ENCODE measurements at places on chromosomes 16 and 17.

GRCh38 chr16:5041600-5042133 is 7.9 kb upstream of the NAGPA start:
- peak; percentile 65 for DNase-seq

- DNase-seq, result no peak
These were observed 10.3 kb downstream of the ITGAX start for GRCh38 chr16:31365131-31365865.

DNA sequence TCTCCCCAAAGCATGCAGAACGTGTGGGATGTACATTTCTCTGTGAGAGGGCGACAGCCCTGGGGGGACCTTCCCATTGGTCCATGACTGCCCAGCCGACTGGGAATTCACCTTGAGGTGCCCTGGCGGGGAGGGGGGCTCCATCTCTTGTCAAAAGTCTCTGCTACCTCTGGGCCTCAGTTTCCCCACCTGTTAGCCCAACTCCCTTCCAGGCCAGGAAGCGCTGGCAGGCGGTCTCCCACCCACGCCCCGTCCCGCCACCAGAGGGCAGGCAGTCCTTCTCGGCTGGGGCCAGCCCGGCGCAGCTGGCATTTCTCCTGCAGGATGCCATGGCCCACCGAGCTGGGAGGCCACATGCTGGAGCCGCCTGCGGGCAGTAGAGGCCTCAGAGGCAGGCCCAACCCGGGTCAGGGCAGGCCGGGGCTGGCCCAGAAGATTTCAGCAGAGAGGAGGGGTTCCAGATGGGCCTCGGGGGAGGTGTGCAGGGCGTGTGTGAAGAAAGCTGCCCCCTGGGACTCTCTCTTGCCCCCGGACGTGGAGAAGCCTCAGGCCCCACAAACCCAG is 16.6 kb downstream of the CD7 start:
- peak; percentile 43 for DNase-seq

DNA sequence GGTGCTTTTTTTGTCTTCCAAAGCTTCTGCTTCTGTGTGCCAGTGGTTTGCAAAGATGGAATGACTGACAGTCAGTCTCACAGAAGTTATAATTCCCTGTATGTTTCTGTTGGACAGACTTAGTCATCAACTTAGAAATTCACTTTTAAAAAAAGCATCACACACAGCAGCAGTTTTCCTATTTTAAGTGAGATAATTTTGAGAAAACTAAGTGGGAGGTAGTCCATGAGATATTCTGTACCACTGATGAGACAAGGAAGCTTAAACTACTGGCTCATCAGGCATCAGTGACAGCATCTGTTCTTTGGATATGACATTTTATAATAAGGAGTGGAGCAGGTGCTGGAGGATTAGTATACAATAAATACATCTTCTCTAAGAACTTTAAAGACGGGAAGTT is 20.0 kb downstream of the CNP start:
- DNase-seq, result no peak

- no peak for DNase-seq
These were observed 38.8 kb upstream of the ENPP7 start for GRCh38 chr17:79691931-79692330.

GRCh38 chr16:50808929-50809538 is 67.1 kb downstream of the CYLD start:
- DNase-seq, result no peak

- no peak for DNase-seq
These were observed 51.4 kb downstream of the MFSD11 start for GRCh38 chr17:76789235-76789788.

GRCh38 chr17:50044483-50044882 is 11.4 kb upstream of the ITGA3 start:
- no peak for DNase-seq

GRCh38 chr17:13351046-13351445 is 250.7 kb downstream of the HS3ST3A1 start:
- DNase-seq, result peak; percentile 88

DNA sequence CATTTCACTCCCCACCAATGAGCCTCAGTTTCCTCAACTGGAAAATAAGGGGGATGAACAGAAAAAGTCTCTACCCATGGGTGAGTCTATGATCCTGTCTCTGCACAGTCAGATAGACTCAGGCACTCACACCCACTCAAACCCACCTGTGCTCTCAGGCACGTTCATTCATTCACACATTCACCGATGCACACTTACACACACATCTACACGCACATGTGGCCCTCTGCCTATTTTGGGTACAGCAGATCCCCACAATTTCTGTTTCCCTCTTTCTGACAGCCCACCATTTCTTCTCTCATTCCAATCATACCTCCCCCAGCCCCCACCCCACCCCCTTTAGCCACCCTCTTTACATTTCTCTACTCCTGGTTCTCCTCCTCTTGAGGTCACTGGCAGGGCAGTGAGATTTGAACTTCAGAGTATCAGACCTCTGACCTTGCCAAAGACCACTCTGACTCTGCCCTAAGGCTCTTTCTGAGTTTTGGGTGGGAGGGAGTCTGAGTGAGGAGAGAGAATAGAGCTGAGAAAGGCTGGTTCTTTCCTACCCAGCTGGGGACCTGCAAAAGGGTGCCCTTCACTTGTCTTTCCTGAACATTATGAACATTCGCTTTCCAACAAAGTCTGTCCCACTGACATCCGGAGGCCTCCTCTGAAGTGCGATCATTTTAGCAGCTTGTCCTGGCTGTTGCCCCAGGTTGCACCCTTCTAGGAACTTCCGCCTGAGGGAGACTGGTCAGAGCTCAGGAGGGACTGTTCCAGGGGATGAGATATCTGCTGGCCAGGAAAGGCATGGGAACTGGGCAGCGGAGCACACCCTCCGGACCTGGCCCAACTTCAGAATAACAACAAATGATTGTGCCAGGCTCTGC is 10.1 kb upstream of the COL1A1 start:
- peak; percentile 75 for DNase-seq

DNA sequence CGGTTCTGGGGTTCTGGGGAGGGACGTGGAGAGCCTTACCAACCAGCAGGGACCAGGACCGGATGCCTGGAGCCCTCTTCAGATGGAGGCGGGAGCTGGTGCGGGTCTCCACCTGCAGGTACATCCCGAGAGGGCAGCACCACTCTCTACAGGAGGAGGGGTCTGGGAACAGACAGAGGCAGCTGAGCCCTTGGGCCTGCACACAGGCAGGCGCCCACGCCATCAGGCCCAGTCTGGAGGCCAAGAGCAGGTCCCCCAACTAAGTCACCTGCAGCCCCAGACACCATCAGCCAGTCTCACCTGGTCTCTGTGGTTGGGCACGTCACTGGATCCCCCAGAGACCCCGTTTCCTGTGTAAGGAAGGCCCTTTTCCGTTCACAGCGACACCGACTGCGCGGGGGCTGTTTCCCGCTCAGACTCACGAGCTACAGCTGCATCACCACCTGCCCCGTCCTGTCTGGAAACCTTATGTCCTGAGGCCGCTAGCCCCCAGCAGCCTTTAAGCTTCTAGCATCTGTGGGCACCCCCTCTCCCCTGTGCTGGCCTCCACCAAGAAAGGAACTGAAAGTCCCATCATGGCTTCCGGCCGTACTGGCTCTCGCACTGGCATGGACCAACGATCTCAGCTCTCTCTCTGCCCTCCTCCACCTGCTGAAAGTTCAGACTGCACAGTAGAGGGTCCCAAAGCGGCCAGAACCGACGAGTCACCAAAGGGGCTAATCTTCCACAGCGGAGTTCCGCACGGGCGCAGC is 1.2 kb downstream of the CYBC1 start:
- DNase-seq, result no peak

GRCh38 chr17:2693561-2694380 is 17.8 kb downstream of the CLUH start:
- no peak for DNase-seq

DNA sequence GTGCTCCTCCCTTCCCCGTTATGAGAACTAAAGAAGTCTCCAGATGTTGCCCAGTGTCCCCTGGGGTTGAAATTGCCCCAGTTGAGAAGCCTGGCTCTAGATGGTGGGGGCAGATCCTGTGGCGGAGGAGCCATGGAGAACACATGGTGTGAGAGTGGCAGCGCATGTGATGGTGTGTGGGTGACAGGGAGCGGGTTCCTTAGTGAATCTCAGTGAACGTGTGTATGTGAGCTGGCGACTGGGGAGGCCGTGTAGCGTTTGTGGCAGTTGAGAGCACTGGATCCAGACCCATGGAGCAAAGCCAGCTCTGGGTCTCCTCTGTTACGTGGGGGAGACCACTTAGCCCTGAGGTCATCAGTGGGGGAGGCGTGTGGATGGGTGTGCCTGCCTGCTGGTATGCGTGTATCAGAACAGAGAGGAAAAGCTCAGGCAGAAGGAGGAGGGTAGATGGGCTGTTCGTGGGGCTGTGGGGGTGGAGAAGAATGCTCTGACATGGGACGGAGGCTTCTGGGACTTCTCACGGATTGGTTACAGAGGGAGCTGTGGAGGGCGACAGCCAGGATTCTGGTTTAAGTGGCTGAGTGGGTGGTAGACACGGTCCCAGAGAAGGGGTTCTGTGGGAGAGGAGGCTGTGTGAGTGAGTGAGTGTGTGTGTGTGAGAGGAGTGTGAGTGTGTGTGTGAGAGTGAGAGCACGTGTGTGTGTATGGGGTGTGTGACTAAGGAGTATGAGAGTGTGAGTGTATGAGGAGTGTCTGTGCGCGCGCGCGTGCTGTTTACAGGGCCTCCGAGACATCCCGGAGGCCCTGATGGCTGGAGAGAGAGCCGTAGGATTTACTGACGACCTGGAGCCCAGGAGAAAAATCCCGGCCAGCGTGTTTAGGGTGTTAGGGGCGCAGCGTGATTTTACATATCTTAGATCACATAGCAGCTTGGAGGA is 193.8 kb downstream of the SNX29 start:
- DNase-seq, result peak; percentile 55

- peak; percentile 53 for DNase-seq
These were observed 11.3 kb upstream of the RNF157 start for GRCh38 chr17:76251478-76252039.

- DNase-seq, result no peak
These were observed 9.8 kb upstream of the CMTM3 start for GRCh38 chr16:66594739-66595138.

GRCh38 chr17:72117535-72118334 is 3.1 kb upstream of the SOX9 start:
- DNase-seq, result no peak

All from fibroblast of mammary gland (primary cell).